ENCODE measurements at places on chromosomes 3 and 15.

DNA sequence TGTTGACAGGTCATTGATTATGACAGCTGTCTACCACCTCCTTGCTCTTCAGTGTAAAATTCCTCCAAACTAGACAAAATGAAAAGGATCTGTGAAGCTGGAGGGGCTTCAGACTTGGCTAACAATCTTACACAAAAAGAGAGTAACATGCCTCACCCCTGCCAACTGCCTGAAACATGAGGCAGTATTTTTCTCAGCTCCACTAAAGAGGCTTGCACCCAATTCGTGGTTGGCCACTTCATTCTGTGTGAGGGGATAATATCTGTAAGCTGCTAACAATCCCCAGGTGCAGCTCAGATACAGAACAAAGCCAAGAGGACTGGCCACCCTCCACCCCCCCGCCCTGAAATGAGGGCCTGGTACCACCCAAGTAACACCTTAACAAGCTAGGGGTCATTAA is 2.8 kb downstream of the MB21D2 start:
- no peak for DNase-seq

GRCh38 chr3:105765308-105765639 is 103.5 kb downstream of the CBLB start:
- no peak for DNase-seq

GRCh38 chr15:101390462-101390861 is 95.4 kb upstream of the SNRPA1 start:
- no peak for DNase-seq

GRCh38 chr3:196868297-196868661 is 559 bp downstream of the SENP5 start:
- no peak for DNase-seq

GRCh38 chr3:146262371-146263110 is 11.6 kb upstream of the PLSCR4 start:
- no peak for DNase-seq

- no peak for DNase-seq
Measured at GRCh38 chr3:161484226-161484625, 12.4 kb upstream of the OTOL1 start.

DNA sequence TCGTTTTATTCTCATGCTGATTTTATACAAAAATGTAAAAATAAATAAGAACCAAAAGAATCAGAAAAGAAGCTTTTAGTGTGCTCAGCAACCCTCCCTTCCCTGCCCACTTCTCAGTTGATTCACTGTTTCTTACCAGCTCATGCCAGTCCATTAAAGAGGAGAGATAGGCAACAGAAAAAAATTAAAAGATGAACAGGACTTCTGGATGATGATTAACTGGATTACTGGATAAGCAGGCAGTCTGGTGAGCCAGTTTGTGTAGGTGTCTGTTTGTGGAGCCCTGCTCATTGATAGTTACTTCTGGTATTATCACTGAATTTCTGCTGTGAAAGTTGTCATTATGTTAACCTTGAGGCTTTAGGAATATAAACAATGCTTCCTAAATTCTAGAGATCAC is 15.1 kb upstream of the GPR171 start:
- no peak for DNase-seq

DNA sequence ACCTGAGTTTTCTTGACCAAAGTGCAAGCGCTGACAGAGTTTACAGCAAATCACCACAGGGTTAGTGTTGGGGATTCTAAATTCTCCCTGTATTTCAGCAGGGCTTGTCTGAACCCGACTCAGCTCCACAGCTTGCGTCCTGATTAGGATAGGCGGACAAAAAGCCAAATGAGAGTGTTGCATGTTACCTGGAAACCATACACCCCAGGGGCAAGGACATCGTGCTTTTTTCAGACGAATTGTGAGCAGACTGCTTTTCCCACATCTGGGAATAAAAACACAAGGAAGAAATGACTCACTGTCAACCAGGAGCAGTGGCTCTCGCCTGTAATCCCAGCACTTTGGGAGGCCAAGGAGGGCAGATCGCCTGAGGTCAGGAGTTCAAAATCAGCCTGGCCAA is 3.0 kb downstream of the DZIP1L start:
- DNase-seq = no peak

- no peak for DNase-seq
Measured at GRCh38 chr3:15277861-15278500, 54.4 kb downstream of the SH3BP5 start.

DNA sequence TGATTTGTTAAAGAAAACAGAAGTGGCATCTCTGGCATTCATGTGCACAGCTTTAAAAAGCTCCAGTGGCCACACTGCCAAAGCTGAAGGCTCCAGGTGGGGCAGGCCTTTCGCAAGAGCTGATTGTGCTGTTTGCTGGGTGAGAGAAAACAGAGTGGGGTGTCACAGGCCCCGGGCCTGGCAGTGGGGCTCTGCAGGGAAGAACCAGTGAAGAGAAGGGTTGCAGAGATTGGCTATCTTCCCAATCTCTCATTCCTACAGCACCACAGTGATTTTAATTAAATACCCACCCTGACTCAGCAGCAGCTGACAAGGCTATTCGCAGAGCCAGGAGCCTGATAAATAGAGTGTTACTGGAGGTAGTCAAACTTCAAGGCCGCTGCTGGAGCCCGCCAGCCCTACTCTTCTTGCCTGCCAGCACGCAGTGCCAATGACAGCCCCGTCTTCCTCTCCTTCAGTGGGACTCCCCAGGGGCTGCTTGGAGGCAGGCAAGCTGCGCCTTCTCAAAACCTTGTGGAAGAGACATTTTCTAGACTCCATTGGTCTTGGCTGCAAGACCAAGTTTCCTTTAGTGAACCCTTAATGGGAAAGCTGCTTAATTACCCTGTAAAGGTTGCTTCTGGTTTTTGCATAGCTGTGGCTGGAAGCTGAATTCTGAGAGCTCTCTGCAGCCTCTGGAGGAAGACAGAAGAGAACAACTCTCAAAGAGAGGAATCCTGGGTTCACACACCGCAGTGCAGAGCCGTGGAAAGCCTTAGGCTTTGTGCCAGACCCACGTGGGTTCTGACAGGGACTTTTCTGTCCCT is 225.8 kb upstream of the SLCO3A1 start:
- DNase-seq = no peak

- DNase-seq = no peak
Measured at GRCh38 chr3:137242836-137243400, 285.1 kb downstream of the IL20RB start.

DNA sequence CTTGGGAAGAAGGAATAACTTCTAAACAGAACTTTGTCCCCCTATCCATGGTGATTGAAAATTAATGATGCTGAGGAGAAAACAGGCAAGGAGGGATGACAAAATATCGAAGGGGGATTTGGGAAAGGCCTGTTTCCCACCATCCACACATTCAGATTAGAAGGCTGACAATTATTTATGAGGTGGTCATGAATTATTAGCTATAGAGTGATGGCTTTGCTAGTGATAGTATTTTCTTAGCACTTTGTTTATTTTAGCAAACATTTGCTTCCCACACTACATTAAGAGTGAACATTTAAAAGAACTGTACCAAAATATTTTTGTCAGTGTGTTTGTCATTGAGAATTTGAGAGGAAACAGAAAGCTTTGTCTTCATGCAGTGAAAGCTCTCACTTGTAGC is 172.6 kb upstream of the PDZRN3 start:
- no peak for DNase-seq

DNA sequence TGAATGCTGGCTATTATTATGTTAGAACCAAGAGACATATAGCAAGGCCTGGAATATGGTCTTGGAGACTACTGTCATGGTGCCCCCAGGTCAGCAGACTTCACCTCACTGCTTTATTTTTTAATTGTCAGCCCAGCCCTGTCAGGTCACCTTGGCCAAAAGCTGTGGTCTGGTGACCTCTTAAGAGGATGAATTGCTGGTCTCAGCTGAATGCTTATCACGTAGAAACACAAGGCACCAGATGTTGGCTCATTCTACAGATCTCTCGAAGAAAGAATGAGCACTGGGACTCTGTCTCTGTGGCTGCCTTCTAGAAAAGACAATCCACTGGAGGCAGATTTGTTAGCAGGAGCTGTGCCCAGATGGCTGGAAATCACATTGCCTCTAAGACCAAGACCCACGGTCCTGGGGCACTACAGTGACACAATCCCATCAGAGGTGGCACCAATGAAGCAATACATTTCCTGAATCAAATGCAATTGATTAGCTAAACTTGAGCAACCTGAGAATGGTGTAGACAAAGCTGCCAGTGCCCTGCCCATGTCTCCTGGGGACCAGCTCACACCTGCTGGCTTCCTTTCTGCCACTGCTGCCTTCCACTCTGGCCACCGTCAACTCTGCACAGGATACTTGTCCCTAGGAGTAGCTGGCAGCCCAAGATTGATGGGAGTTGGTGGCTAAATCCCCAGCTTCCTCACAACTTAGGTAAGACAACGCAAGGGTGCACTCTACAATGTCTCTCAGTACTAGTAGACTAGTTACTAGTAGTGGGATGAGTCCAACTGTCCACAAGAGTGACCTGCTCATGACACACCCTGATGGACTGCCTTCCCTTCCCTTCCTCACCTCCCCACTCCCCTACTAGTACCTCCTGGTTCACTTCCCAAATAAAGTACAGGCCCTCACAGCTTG is 384.9 kb upstream of the PROK2 start:
- no peak for DNase-seq

DNA sequence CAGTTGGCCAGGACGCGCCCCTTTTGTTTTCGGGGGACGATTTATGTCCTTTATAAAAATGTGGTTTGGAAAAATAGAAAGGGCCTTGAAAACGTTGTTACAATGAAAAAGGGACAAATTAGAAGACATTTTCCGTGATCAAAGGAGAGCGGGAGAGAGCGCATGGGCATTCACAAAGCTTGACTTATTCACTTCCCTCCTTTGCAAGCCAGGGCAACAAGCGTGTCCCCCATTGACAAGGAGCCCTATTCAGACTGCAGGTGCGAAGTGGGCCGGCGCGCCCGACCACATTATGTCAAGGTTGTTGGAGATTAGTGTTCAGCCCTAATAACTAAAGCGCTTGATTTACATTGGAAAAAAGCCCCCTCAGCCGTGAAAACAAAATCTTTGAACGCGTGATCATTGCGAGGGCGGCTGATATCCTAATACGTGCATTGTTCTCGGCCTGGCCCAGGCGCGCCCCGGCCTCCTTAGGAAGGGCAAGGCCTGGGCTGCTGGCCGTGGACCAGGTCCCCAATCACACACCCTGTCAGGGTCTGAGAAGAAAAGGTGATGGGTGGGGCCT is 25.9 kb downstream of the ZIC4 start:
- no peak for DNase-seq

GRCh38 chr15:51971375-51972133 is at the start of gene LEO1:
Gene LEO1, minus strand, starts transcription at chr15:51971778. Its CDS starts 33 bp downstream, at chr15:51971745.
- peak; percentile 90 for DNase-seq

DNA sequence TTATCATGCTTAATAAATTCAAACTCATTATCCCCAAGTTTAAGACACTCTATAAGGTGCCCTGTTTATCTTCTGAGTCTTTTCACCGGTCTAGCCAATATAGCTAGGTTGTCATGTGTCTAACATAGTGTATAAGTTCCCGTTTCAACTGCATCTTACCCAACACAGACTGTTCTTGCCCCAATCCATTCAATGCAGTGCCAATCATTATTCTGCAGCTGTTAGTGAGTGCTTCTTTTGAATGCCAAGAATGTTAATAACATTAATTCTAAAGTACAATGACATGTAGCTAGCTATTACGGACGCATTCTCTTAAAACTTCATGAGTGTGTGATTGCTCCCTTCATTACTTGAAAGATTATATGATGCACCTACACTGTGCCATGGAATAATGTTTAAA is 646.4 kb upstream of the NR2F2 start:
- no peak for DNase-seq

DNA sequence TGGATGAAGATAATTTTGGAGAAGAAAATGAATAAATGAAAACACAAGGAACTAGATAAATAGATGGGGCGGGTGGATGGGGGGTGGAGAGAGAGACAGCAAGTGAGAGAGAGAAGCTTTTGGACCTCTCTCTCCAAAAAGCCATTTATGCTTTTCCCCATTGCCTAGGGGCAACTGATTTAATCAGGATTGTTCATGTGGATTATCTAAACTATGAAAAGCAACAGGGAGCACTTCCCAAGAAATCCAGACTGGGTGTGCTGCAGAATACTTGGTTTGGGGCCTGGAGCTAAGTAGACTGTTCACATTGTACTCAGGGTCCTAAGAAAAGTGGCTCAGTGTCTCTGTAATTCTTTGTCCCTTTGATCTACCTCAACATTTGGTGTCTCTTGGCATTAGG is 367.0 kb downstream of the TIGIT start:
- DNase-seq = no peak

GRCh38 chr3:46998121-46998851 is 18.8 kb downstream of the NBEAL2 start:
- DNase-seq = peak; percentile 90

DNA sequence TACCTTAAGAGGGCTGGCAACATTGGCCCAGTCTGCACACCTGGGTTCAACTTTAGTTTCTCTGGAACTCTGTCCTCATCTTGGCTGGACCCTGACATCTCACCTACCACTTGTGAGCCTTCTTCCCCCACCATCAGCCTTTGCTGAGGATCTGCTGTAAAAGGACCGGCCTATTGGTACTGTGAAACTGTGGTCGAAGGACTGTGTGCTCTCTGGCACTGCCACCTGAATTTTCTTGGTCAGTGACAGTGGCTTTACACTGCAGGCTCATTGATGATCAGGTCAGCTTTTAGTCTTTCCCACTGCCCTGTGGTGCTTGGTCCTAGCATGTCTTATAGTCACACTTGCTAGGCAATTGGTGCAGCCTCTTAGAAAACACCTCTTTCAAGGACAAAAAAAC is 86.9 kb downstream of the PEX5L start:
- no peak for DNase-seq

DNA sequence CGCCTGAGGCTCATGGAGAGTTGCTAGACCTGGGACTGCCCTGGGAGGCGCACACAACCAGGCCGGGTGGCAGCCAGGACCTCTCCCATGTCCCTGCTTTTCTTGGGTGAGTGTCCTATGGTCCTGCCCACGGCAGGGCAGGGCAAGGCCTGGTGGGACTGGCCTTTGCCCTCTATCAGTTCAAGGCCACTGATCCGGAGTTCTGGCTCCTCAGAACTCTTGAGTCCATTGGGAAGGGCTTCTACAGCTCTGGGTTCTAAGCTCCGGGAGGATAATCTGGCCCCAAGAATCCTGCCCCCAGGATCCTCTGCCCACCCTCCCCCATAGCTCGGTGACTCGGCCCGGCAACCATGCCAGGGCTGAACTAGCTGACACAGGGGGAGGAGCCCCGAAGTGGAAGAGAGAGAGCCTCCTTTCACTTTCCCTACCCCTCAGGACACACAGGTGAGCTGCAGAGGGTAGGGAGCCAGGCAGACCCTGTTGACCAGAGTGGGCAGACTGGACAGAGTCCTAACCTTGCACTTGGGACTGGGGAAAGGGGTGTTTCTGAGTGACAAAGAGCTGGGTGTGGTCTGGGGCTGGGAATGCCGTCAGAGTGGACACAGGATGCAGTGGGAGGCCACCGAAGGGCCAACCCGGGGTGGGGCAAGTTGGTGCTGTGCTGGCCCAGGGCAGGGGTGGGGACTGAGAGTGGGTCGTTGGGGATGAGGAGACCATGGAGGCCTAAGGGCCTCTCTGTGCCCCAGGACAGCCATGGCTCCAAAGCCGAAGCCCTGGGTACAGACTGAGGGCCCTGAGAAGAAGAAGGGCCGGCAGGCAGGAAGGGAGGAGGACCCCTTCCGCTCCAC is 664 bp downstream of the PARP3 start:
- peak; percentile 83 for DNase-seq

- no peak for DNase-seq
Measured at GRCh38 chr3:138165061-138165460, 9.7 kb downstream of the DBR1 start.

All from activated CD8-positive, alpha-beta memory T cell treated with anti-CD3 and anti-CD28 coated beads for 24 hours (primary cell).